ENCODE measurements at places on chromosomes 7 and 10.
A peak's percentile ranks its signal among the peaks of the same experiment; 100 is the strongest.

- peak; percentile 68 for DNase-seq
Observed at GRCh38 chr7:18590744-18591340, 95.3 kb downstream of the HDAC9 start.

- DNase-seq, result peak; percentile 77
Observed at GRCh38 chr7:74617180-74617744, 40.3 kb upstream of the GTF2I start.

DNA sequence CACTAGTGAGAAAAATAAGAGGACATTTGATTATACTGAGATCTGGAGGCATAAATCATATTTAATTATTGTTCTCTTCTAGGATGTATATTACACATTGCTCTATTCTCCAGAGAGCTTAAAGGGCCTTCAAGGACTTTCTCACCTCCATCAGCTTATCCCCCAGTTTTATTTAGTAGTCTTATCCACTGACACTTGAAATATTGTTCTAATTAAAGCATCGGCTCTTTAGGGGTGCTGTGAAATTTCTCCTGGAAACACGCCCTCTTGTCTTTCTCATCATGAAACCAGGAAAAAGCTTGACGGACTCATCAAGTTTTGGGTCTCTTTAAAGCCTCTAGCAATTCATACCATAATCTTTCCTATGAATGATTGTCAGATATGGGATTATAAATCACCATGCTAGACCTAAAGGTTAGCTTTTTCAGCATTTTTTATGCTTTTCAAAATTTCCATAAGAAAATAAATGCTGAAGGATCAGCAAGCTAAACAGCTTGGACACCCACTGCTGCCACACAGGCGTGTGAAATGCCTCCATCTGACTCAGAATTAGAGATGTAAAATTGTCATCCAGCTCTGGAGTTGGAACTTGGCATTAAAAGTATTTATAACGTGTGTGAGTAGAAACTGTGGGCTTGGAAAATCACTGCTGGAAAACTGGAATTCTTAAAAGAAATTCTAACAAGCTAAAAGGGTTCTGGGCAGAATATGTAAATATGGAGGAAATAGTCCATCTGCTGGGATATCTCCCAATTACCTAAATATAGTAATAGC, 216.3 kb downstream of the CHRM2 start:
- DNase-seq, result no peak

- DNase-seq, result no peak
Observed at GRCh38 chr7:42868480-42868879, 43.4 kb downstream of the C7orf25 start.

All from tongue (tissue), 3 donors.